ENCODE measurements at places on chromosomes 2 and 18.

- DNase-seq = no peak
Observed at GRCh38 chr2:106306387-106306786, 112.3 kb upstream of the UXS1 start.

DNA sequence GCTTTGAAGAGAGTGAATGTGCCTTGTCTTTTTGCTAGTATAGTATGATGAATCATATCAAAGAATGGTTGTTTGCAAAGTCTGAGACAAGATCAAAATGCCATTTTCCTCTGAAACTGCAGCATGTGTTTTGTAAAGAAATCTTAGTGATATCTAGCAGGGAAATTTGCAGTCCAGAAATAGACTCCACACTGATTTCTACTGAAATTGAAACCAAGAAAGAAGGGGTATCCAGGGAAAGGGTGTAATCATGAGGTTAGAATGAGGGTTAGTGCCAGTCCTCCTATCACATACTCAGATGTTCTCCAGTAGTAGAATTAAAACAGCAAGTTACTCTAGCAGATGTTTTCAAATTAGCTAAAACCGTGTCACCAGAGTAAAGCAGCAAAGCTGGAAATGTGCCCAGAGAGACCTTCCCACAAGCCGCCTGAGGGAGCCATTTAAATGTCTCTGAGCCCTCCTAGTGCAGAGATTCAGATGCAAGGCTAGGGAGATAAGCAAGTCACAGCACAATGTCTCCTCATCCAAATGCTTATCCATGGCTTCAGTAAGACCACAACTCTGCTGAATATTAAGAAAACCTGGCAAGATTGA, 4.9 kb downstream of the DLGAP1 start:
- DNase-seq = peak; percentile 80

DNA sequence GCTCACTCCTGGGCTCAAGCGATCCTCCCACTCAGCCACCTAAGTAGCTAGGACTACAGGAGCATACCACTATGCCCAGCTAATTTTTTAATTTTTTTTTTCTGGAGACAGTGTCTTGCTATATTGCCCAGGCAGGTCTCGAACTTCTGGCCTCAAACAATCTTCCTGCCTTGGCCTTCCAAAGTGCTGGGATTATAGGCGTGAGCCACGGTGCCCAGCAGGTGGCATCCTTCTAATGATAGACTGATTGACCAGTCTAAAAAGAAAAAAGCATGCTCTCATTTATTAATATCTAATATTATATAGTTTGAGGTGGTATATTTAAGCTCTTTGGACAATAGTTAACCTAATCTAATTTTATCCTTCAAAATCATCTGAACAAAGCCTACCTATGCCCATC, 198.6 kb downstream of the CAMKMT start:
- peak; percentile 20 for DNase-seq

DNA sequence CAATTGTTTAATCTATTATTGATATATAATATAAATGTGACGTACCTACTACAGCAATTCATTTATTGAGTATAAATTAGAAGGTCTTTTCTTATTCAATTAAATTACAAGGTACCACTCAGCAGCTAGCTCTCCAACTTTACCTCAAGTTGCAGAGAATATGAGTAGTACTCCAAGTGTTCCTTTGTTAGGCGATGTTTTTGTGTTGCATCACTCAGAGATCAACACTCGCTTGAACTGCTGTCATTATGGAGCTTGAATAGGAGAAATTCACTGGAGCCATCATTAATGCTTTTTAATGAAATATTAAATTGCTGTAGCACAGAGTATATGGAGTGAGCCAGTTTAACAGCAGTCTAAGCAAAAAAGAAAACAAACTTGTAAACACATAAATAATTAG, 320.0 kb downstream of the FSIP2 start:
- DNase-seq = peak; percentile 46

GRCh38 chr18:26926066-26926675, 60.7 kb upstream of the AQP4 start:
- DNase-seq = no peak

DNA sequence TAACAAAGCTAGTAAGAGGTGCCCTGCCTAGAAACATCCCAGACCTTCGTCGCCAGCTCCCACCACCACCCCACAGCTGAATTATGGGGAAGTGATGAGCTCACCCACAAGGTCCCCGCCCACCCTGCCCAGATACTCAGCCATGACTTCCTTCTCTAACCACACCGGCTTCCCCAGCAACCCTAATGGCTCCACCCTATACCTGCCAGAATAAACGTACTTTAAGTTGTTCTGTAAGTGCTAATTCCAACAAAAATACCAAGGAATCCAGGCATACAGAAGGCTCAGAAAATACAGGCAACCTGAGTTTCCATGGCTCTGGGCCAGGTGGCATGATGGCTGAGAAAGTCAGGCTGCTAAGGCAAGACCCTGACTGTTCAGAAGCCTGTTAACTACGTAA, 39.1 kb downstream of the TMEM163 start:
- DNase-seq = no peak

- DNase-seq = no peak
Observed at GRCh38 chr18:48673456-48673852, 134.6 kb downstream of the CTIF start.

- DNase-seq = no peak
Observed at GRCh38 chr2:156695020-156695419, 258.8 kb downstream of the GPD2 start.

- DNase-seq = peak; percentile 96
Observed at GRCh38 chr18:32770666-32771168, 2.1 kb downstream of the KLHL14 start.

GRCh38 chr2:148306027-148306426, 285.1 kb downstream of the MBD5 start:
- DNase-seq = no peak

- no peak for DNase-seq
Observed at GRCh38 chr2:168139852-168140251, 107.5 kb downstream of the STK39 start.

- DNase-seq = no peak
Observed at GRCh38 chr18:10124967-10125366, 211.2 kb downstream of the VAPA start.

GRCh38 chr2:42063431-42064171, 15.8 kb downstream of the PKDCC start:
- DNase-seq = no peak

DNA sequence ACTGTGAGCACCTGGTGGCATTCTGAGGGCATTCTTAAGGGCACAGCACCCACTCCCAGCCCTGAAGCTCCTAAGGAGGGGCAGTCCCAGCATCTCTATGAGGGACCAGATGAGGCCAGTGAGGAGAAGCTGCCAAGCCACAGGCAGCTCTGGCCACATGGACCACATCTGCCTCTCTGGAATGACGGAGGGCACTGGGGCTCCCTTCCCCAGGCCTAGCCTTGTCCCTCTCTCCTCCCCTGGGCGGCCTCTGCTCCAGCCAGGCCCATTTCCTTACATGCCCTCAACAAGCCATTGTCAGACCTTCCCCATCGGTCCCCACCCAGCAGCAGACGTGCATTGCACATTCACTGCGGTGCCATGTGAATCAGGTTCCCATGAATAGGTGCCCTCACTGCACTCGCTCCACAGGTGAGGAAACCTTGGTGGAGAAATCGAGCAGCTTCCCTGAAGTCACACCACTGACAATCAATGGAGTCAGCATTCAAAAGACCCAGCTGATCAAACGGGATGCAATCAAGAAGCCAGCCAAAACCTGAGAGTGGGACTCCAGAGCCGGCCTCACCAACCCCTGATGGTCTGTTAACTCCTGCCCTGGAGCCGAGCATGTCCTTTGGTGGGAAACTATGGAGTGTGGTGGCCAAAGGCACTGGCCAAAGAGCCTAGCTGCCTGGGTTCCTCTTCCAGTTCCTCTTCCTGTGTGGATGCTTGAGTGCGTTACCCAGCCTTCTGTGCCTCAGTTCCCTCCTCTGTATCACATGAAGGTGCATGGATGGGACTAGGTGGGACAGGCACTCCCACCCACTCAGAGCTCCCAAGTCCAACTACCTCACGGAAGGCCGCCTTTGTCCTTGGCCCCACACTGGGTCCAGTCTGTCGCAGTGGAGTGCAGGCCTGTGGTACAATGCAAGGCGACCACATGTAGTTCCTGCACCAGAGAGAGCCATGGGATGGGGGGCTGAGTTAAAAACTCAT, 147.3 kb downstream of the ZFP36L2 start:
- no peak for DNase-seq

- no peak for DNase-seq
Observed at GRCh38 chr2:156538083-156538504, 101.9 kb downstream of the GPD2 start.
